ENCODE measurements at places on chromosomes 4 and X. TPM values are rescaled to one million over a fixed set of nuclear protein-coding genes. Genes with fewer than 3 reads are reported as not detected.

The NAP1L3 gene
- 7.5 TPM for total RNA-seq

The KCTD8 gene
- total RNA-seq, result 0.74 TPM

The AFM gene
- total RNA-seq, result not detected

DNA sequence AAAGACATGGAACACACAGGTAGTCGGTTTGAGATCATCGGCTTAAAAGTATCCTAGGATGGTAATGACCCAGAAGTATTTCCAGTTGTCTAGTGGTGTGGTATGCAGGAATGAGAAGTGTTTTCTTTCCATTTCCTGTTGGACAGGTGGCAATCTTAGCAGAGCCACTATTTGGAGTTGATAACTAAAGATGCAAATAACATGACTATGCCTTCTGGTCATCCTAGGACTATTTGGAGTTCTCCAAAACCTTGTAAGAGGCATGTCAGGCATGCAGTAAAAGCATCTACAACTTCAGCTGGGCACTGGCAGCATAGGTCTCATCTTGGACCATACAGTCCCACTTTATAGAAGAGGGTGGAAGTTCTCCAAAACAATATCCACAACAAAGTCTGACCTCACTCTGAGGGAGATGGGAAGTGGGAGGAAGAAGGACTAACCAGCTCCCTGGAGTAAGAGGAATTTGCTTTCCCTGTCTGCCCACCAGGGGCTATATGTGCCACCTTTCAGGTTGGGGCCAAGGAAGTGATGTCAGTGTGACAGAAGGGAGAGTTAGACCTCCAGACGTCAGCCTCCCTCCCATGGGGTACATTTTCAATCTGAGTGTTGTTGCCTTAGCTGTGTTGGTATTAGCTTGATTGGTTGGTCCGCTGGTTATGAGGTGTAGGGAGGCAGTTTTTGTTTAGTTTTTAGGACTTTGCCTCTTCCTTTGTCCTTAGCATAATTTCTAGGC lies 101.2 kb upstream of the MYOZ2 start:
- peaks cover 17% of the 10 kb centered on the region for H3K4me1 ChIP-seq
- H3K36me3 ChIP-seq, result peaks cover 30% of the 10 kb centered on the region
- H3K27me3 ChIP-seq, result no peaks in the 10 kb centered on the region
- DNase-seq, result no peak

DNA sequence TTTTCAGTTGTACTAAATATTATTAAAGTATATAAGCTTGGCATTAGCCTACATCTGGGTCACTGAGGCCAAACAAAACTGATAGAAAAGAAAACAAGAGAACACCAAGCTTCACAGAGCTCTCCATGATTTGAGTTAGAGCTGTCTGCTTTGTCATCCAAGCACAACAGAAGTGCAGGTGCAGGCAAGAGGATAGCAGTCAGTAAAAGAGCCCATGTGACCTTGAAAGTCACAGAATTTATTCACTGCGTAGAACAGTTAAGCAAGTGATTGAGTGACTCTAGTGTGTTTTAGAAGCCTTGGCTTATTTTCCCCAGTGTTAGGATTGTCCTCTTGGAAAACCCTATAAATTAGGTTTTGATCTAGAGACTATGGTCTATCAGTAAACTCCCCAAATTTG lies 49.4 kb upstream of the PRDM5 start:
- H3K27me3 ChIP-seq, result no peaks in the 10 kb centered on the region
- H3K4me1 ChIP-seq, result no peaks in the 10 kb centered on the region
- H3K4me3 ChIP-seq, result no peak overlapping the region
- H3K36me3 ChIP-seq, result no peaks in the 10 kb centered on the region
- H3K27ac ChIP-seq, result no peak overlapping the region

DNA sequence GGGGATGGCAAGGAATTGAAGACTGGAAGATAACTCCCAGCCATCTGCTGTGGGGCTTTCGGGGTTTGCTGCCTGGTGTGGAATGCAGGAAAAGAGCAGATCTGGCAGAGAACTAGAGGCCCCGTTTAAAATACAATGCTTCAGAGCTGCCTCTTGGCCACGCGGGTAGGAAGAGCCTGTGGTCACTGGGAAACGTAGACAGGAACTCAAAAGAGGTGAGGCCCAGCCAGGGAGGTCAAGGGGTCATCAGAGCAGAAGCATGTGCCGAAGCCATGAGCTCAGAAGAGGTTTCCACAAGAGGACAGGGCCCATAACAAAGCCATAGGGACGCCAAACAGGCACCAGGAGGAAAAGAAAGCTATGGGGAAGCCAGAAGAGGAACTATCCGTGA lies 14.5 kb upstream of the STS start:
- H3K27me3 ChIP-seq, result no peaks in the 10 kb centered on the region
- H3K4me1 ChIP-seq, result peaks cover 27% of the 10 kb centered on the region
- no peak for DNase-seq
- H3K27ac ChIP-seq, result no peak overlapping the region
- no peak overlapping the region for H3K4me3 ChIP-seq

Measured in right atrium auricular region (tissue), 2 donors.